ENCODE measurements at places on chromosomes 16 and 17. TPM values are rescaled to one million over a fixed set of nuclear protein-coding genes. Genes with fewer than 3 reads are reported as not detected.

The LONP2 gene
- 71.6 TPM for total RNA-seq

The KRTAP9-8 gene
- total RNA-seq, result not detected

The CHMP6 gene
- 17.4 TPM for total RNA-seq

The CNGB1 gene
- not detected for total RNA-seq

The PLA2G10 gene
- not detected for total RNA-seq

The MEOX1 gene
- total RNA-seq, result 25.6 TPM

The PRM3 gene
- total RNA-seq, result not detected

The MMP15 gene
- total RNA-seq, result 46.2 TPM

The BRICD5 gene
- total RNA-seq, result 5.7 TPM

The TMEM97 gene
- 6.0 TPM for total RNA-seq

The GNPTG gene
- 44.3 TPM for total RNA-seq

The CDRT15 gene
- total RNA-seq, result not detected

The SLC25A11 gene
- 166 TPM for total RNA-seq

Data from left cardiac atrium (tissue), 4 donors.